ENCODE measurements at places on chromosomes 7 and 10.

DNA sequence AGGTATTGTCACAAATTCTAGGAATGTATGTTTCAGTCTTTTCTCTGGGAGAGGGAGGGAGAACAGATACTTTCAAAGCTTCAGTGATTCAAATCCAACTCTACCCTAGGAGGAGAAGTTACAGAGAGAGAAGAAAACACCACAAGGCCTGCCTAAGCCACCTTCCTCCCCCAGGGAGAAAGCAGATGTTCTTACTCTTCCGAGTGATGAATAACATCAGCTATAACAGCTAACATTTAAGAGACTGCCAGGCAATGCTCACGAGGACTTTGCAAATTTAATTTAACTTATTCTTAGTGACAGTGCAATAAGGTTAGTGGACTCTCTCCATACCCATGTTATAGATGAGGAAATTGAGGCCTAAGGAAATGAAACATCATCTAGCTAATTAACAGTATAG is 36.8 kb downstream of the TAS2R41 start:
- DNase-seq = no peak

DNA sequence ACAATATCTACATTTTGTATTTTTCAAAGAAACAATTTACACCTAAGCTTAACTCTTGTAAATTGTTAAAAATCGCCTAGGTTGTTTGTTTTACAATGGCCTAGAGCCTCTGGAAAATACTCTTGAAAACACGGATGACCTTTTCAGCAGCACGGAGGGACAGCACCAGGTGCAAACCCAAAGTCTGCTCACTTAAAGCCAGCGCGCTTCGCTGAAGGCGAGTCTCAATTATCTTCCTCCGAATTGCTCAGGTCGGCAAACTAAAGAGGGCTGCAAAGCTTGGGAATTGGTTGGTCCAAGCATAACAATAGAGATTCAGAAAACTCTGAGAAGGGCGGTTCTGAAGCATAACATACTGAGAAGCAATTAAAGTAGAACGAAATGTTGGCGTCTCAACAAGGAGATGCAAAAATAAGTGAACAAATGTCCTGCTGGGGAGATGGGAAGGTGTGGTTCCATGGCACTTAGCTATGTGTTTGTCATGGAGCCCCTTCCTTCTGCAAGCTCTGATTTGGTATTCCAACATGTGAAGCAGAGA is 139.9 kb upstream of the PITRM1 start:
- no peak for DNase-seq

DNA sequence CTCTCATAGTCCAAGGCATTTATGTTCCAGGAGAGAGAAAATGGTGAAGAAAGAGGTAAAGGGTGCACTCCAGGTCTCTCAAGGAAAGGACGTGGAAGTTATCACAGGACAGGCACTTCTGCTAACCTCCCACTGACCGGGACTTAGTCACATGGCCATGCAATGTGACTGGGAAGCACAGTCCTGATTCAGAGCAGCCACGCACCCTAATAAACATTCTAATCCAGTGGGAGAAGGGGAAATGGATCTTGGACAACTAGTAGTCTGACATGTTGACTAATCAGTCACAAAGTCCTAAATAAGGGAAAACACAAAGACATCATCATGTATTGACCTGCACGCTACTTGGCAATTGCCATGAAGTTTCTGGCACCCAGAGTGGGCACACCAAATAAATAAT is 417.5 kb upstream of the ZMIZ1 start:
- no peak for DNase-seq

GRCh38 chr7:18313965-18314364 is 181.6 kb upstream of the HDAC9 start:
- no peak for DNase-seq

DNA sequence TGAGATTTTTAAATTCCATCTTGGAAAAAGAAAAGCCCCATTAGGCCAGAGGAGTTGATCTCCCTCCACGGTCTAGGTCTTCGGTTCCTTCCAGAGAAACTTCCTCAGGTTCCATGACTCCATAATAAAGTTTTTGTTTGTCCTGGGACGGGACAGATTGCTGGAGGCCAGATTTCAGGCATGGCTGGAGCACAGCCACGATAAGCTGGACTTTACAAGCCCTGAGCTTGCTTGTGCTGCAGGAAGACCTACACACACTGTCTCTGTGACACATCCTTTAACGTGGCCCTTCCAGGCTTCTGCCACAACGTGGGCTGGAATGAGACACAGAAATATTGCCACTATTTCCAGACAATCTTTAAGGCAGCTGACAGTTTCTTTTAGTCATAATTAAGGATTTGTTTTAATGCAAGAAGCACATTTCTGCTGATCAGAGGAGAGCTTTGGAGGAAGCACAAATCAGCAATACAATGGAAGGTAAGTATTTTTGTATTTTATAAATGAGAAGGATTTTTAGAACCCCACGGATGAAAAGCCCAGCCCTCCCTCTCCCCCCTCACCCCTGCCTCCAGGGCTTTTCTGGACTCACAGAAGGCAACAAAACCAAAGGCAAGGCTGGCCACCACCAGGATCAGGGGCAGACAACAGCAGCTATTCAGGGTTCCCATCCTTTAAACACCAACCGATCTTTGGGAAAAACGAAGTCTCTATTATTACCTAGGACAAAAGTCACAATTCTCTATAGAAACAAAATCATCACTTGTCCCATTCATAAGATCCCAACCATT is 6.5 kb downstream of the CTBP2 start:
- no peak for DNase-seq

DNA sequence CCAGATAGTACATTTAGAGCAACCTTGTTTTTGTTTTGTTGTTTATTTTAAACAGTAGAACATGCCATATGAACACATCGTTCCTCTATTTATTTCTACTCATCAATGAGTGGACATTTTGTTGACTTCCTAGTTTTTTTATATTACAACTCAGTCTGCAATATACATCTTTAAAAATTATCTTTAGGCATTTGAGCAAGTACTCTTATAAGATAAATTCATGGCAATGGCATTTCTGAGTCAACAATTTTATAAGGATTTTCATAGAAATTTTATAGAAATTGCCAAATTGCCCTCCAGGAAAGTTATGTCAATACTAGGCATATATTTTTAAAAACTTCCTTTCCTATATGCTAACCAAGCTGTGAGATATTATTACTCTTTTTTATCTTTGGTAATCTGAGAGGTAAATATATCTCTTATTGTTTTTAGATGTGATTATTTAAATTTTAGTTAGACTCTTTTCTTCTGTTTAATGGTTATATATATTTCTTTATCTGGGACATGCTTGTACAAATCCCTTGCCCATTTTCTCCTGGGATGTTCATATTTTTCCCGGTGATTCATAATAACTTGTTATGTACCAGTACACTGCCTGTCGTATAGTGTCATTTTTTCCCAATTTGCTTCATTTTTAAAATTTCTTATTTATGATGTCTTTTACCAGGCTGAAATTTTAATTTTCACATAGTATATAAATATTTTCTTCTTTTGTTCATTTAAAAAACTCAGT is 50.5 kb downstream of the FZD1 start:
- no peak for DNase-seq

Measured in CD4-positive, alpha-beta T cell treated with Interleukin-17A for 1 hour (primary cell).